ENCODE measurements at places on chromosomes 1 and 21.

DNA sequence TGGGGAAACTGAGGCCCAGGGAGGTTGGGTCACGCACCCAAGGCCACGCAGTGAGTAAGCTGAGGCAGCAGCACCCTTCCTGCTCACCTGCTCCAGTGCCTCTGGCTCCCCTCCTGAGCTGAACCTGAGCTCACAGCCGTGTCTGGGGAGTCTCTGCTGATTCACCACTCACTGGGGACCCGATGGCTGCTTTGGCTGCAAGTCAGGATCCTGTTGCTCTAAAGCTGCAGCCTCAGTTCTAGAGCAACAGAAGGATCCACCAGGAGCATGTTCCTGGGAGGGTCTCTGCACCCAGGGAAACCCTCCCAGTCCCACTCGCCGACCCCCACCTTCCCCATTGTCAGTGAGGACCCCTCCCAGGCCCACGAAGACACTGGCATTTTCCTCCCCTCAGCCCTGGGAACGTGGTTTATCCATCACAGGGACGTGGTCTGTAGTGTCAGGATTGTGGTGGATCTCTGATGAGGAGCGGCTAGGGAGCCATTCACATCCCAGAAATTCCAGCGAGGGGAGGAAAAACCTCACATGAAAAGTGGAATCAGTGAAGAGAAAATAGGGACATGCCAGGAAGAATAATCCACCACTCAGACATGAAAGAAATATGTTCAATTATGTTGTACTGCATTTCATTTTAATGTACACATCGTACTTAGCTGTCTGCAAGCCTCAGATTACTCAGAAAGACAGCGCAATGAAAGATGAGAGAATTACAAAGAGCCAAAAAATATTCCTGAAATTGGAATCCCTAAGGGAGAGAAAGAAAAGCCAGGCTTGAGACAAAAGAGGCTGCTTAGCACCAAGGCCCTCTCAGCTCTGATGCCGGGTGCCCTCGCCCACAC lies 447.2 kb downstream of the MATN1 start:
- DNase-seq, result no peak

DNA sequence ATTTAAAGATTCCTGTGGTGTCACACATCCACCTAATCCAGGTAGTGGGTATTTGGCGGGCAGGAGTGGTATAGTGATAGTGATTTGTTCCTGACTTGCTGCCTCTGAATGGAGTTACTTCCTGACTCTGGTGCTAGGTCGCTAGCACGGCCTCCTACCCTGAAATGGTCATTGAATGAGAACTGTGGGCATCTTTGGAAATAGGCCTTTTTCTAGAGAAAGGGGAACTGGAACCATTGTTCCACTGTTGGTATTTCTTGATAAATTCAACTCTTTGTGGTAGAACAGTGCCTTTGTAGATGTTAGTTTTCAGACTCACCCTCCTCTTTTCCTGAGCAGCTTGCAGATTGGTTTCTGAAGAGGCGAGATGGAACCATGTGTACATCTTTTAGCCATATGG lies 1.5 kb downstream of the QSOX1 start:
- DNase-seq, result no peak

DNA sequence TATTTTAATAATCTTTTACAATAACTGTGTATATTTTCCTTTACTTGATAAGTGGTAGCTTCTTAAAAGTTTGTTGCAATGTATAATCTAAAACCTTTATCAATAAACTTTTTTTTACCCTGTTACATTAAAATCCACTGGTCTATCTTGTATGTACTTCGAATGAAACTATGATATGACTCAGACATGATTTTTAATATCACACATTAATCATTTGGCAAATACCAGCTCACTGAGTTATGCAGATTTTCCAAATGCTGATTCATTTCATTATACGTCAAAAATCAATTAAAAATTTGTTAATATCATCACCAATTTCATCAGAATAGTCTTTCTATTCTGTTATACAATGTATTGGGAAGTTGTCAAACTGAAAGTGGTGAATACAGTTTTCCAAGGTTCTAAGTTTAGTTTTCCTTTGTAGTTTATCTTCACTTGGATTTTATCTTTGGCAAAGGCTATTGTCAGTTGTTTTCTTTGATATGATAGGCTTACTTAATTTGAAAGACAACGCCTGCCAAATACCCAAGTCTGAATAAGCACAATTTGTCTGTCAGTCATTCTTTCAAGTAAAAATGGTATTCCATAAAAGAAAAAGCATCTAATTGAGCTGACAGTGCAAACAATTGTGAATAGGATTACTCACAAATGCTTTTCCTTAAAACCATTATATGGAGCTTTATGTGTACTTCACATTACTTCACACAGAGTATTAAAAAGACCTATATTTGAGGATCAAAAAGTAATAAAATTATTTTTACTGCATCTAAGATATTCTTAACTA lies 127.0 kb downstream of the NME7 start:
- DNase-seq, result no peak

GRCh38 chr1:28161751-28162150 lies 14.7 kb downstream of the PTAFR start:
- DNase-seq, result no peak

- no peak for DNase-seq
These were observed 7.1 kb downstream of the IFI44L start for GRCh38 chr1:78627321-78627720.

DNA sequence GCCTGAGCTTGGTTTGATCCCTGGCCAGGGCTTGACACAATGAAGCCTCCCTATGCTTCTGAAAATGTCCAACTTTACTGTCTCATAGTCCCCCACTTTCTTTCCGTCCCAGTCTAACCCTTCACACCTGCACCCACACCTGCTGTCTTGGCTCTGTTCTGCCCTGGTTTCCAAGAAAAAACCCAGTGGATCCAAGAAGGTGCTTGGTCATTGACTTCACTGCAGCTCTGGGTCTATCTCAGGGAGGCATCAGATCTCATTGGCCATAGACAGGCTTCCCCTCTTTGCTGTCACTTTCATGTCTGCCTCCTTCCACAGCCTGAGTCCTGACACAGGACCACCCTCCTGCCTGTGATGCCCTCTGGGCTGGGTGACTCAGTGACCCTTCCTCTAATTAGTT lies 37.8 kb upstream of the ETV3 start:
- no peak for DNase-seq

DNA sequence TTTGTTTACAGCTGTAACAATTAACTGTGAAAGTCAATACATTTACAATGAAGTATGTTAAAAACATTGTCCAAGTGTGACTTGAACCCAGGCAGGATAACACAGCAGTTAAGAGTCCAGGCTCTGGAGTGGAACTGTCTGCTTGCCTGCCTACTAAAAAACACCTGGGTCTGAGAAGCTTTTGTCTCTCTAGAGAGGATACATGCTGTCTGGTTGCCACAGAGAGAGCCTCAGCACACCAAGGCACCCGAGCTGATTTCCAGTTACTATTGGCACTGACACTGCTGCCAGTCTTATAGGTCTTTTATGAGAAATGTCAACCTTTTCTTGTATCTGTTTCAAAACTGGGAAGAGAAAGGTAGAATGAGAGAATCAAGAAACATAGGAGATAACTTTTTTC lies 20.2 kb upstream of the RALGPS2 start:
- no peak for DNase-seq

DNA sequence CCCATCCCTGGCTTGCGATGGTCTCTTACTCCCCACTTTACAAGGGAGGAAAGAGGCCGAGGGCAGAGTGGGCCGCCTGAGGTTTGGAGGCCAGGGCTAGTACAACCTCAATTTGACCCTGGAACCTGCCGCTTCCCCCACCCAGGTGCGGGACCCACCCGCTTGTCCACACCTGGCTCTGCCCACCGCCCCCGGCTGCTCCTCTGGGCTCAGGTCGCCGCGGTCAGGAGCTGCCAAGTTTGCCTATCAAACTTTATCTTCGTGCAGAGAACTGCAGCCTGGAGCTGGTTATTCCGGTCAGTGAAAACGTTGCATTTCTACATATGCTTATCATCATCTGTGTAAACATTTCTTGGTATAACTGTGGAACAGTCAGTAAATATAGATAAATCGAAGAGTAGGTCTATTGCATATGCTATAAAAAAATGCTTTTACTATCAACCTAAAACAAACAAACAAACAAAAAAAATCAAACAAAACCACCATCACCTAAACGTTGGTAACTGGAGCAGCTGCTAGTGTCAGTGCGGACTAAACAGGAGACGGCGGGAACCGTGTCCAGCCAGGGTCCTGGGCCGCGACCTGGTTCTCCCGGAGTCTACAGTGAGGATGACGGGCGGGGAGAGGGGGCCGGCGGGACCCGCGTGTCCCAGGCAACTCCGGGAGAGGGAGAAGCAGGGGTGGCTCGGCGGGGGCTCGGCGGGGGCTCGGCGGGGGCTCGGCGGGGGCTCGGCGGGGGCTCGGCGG lies 906 bp upstream of the ADARB1 start:
- no peak for DNase-seq

- DNase-seq, result no peak
These were observed 40.2 kb downstream of the STX6 start for GRCh38 chr1:180982422-180982821.

Data from activated CD4-positive, alpha-beta T cell treated with anti-CD3 and anti-CD28 coated beads for 1 hour (primary cell).